GM12878 (cell line): ENCODE measurements at places on chromosomes 7 and 10. TPM values are rescaled to one million over a fixed set of nuclear protein-coding genes. Genes with fewer than 3 reads are reported as not detected.

DNA sequence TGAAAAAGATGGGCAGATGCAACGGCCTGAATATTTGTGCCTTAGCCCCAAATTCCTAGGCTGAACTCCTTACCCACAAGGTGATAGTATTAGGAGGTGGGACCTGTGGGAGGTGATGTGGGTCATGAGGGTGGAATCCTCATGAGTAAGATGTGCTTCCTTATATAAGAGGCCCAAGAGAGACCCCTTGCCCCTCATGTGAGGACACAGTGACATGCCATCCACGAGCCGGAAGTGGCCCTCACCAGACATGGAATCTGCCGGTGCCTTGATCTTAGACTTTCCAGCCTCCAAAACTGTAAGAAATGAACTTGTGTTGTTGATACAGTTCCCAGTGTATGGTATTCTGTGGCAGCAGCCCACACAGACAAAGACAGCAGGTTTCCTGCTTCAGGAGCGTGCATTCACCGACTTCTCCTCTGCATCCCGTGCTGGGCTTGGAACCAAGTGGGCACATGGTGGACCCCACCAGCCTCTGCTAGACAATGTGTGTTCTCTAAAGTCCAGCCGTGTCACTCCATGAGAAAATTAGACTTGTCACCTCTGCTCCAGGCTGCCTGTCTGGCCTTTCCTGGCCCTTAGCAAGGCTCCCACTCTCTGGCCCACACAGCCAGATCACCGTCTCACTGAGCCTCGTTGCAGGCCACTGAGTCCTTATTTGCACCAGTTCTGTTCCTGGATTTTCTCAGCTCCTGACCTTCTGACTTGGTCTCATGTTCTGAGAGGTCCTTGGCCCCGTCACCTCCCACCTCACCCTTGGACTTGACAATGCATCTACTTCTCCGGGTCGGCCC, 52.9 kb upstream of the CACUL1 start:
- DNase-seq = no peak

ATG9B gene
- 0.24 and 1.2 TPM in 2 replicates for polyA plus RNA-seq

DNA sequence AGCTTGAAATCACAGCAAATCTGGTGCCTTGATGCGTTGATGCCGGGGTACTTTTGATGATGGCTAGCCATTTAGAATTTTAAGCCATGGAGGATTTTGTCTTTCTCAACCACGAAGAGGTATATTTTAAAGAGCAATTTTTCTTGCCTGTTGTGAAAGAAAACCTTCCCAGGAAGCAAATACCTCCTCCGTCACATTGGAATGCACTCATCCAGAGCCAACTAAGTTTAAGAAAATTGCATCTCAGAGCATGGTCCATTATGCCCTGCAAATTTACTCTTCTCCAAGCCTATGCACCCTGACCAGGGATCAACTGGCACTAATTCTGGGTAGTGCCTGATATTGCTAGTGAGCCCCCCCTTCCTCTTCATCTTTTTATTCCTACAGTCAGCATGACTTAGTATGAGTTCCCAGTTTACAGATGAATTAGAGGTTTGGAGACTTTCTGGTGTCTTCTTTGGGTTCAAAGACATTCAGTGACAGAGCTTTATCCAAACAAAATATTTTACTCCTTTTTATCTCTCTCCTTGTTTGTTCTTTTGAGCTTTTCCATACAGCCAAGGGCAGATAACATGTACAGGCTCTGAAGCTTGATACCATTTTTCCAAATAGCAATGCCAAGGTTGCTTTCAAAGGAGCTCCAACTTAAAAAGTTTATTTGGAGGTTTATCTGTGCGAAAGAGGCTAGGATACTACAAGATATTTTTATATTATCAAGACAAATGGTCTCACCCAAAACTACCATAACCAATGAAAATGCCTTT, 56.6 kb upstream of the ANK3 start:
- DNase-seq = no peak

DNA sequence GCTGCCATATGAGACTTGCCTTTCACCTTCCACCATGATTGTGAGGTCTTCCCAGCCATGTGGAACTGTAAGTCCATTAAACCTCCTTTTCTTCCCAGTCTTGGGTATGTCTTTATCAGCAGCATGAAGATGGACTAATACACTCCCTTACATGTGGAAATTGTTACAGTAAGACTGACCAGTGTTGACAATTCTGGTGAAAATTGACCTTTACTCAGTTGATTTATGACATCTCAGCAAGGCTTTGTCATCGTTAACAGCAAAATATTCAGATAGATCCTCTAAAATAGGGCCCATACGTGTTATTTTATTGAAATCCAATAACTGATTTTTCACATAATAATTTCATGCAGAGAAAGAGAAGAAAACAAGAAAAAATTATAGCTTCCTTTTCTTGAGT, 377.9 kb upstream of the SEMA3C start:
- DNase-seq = no peak

- DNase-seq = no peak
Observed at GRCh38 chr7:73358590-73359275, 30.8 kb downstream of the FKBP6 start.
